ENCODE measurements at places on chromosomes 1 and 21.

DNA sequence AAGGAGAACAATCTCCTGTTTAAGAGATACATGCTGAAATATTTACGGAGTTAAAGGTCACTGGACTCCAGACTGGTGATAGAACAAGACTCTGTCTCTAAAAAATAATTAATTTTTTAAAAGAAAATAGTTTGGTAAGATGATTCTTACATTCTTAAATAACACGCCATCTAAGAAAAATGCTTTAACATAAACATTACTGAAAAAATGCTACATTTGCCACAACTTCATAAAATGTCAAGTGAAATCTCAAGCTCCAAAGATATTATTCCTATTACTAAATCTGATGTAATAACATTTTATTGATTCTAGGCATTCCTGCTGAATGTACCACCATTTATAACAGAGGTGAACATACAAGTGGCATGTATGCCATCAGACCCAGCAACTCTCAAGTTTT, 4.1 kb downstream of the ANGPTL3 start:
- DNase-seq = no peak

- no peak for DNase-seq
Measured at GRCh38 chr1:95321531-95321930, 87.5 kb downstream of the RWDD3 start.

GRCh38 chr1:176701151-176701866, 238.3 kb downstream of the PAPPA2 start:
- DNase-seq = no peak

- DNase-seq = no peak
Measured at GRCh38 chr1:3393024-3393986, 61.2 kb upstream of the ARHGEF16 start.

GRCh38 chr1:240843798-240844197, 231.8 kb upstream of the GREM2 start:
- no peak for DNase-seq

GRCh38 chr1:227794817-227795192, 20.7 kb upstream of the PRSS38 start:
- DNase-seq = no peak

GRCh38 chr1:233326811-233327650, 493 bp upstream of the MAP3K21 start:
- peak; percentile 52 for DNase-seq

DNA sequence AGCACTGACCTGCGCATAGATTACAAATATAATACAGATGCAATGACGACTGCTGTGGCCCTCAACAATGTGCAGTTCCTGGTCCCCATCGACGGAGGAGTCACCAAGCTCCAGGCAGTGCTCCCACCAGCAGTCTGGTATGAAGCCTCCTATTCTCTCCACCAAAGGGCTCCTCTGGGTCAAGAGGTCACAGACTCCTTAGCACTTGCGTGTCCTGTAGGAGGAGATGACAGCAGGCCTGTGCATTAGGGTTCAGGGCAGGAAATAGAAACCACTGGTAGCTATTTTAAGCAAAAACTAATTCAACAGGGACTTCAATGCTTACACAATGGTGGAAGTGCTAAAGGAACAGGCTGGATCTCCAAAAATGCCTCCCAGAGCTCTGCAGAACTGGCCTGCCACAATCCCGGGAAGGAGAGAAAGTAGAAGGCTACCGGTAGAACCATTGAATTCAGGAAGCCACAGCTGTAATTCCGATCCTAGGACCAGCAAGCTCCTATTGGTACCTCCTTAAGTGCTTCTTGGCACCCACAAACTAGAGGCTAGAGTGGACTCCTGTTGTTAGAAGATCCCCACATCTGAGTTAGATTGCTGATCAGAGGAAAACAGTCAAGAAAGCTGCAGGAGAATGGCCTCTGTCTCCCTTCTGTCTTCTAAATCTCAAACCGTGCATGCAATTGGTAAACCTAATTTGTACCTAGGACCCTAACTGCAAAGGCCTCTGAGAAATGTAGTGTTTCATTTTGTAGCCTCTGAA, 12.7 kb upstream of the DYNLT5 start:
- DNase-seq = no peak

- no peak for DNase-seq
Measured at GRCh38 chr21:37489553-37489952, 123.0 kb downstream of the DYRK1A start.

DNA sequence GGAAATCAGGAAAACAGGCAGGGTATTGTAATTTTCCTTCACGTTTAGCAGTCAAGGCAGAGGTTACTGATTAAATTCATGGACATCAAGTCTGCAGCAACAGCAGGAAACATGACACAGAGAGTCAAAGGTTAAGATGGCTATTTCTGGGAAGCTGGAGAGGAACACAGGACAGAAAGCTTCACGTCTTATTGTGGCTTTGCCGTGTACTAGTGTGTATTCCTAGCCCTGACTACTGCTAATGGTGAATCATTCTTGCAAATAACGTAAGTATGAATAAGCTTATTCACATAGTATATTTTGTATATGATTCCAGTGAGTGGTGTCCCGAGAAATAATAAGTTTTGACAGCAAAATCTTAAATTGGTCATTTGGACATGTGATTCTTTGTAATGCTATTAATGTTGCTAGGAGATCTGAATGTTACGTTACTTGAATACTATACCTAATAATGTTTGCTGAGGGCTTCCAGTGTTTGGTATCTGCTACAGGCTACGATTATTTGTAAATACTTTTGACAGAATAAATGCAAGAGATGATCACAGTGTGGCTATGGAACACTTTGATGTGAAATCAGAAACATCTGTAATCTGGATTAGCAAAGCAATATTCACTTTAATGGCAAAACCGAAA, 77.4 kb downstream of the DISP1 start:
- no peak for DNase-seq

- DNase-seq = no peak
Measured at GRCh38 chr1:174165471-174166137, 6.3 kb downstream of the RABGAP1L start.

- no peak for DNase-seq
Measured at GRCh38 chr1:231926340-231926739, 299.8 kb downstream of the DISC1 start.

- DNase-seq = no peak
Measured at GRCh38 chr1:89596698-89597097, 36.2 kb upstream of the LRRC8C start.

- DNase-seq = no peak
Measured at GRCh38 chr1:203180611-203181330, 5.1 kb upstream of the MYBPH start.

Data from left hindlimb (tissue), 1 donor.